Heart left ventricle (tissue), 16 donors: ENCODE measurements at places on chromosomes 12 and 14. TPM values are rescaled to one million over a fixed set of nuclear protein-coding genes. Genes with fewer than 3 reads are reported as not detected.

DNA sequence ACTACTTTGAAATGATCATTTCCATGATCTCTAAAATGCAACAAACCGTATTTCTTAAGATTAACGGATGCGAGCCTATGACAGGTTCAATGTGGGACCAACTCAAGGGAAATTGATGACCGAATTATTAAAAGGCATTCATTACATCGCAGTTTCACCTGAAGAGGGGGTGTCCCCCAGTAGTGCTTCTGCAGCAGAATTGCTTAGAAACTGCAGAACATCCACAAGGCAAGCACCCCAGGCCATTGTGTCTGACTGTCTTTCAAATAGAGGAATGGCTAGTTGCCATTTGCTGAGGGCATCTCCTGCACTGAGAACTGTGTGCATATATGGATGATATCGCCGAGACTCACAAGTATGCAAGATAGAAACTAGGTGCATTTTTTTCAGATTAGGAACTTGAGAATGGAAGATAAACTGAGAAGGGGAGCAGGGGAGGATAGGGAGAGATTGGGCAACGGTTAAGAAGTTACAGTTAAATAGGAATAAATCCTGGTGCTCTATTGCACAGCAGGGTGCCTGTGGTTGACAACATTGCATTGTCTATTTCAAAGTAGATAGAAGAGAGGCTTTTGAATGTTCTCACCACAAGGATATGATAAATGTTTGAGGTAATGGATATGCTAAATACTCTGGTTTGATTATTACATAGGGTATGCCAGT is 234.3 kb upstream of the PLEKHG7 start:
- H3K27ac ChIP-seq = no peak overlapping the region
- no peak overlapping the region for H3K4me3 ChIP-seq
- no peaks in the 10 kb centered on the region for H3K27me3 ChIP-seq
- DNase-seq = no peak
- no peaks in the 10 kb centered on the region for H3K36me3 ChIP-seq

DNA sequence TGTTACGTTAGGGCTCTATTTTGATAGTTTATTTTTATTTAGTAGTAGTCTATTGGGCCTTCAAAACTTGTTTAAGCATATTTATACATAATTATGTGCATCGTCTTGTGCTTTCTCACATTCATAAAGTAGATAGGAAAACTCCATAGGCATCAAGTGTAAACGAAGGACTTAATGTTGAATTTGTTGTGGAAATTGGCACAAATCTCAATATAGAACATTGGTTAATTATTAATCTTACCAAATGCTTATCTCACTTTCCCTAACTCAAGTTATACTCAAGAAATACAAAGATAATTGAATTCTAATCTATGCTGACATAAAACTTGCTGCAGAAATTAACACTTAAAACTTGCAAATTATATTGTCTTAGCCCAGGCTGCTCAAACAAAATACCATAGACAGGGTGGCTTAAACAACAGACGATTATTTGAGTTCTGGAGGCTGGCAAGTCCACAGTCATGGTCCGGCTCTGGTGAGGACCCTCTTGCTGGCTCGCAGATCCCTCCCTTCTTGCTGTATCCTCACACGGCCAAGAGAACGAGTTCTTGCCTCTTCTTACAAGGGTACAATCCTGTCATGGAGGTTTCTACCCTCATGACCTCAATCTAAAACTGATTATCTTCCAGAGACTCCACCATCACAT is 18.8 kb downstream of the STYX start:
- peaks cover 31% of the 10 kb centered on the region for H3K36me3 ChIP-seq
- no peaks in the 10 kb centered on the region for H3K4me1 ChIP-seq

DNA sequence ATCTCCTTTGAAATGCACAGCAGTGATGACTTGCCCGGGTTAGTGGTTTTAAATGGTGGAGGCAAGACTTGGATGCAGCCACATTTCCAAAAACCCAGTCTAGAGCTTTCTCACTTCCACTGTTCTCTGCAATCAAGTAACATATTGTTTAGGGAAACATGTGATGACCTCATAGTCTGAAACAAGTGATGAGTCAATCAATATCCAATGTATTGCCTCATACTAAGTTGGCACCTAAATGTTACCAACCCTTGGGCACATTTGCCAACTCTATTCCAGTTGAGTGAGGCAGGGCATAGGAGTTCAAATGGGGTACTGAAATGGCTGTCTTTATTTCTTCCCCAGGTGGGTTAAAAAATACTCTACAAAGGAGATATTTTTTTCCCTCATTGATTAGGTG is 1105.4 kb downstream of the VRK1 start:
- no peak overlapping the region for H3K27ac ChIP-seq
- no peaks in the 10 kb centered on the region for H3K27me3 ChIP-seq
- no peak for DNase-seq
- H3K36me3 ChIP-seq = no peaks in the 10 kb centered on the region

DNA sequence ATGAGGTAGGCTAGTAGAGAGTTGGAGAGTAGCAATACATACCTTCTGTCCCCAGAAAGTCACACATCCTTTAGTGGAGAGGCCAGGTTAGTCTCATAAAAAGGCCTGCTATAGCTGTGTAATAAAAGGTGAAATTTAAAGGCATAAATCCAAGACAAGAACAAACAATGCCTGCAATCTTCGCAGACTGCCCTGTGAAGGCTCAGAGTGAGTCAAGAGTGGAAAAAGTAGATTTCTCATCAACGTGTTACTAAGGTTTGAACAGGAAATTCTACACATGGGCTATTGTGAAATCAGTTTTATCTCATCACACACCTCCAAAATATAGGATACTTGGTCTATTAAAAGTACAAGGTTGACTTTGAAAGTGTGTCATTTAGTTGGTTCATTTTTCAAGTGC is at the start of gene KLRC1:
KLRC1 (minus strand) TSS at position 222 of the 400 bp plus-strand sequence. CDS start 2,221 bp downstream, outside the sequence.
- no peaks in the 10 kb centered on the region for H3K4me1 ChIP-seq
- H3K27ac ChIP-seq = no peak within 1 kb of the TSS
- no peaks in the 10 kb centered on the region for H3K27me3 ChIP-seq
- no peak within 1 kb of the TSS for H3K4me3 ChIP-seq
- no peak for DNase-seq

GRCh38 chr12:49897276-49897675 is 6.4 kb downstream of the FAIM2 start:
- H3K36me3 ChIP-seq = no peaks in the 10 kb centered on the region
- no peaks in the 10 kb centered on the region for H3K27me3 ChIP-seq
- DNase-seq = no peak
- no peak overlapping the region for H3K4me3 ChIP-seq
- no peaks in the 10 kb centered on the region for H3K4me1 ChIP-seq

The RIMKLB gene
- total RNA-seq = 12.8 TPM

The KRT85 gene
- not detected for total RNA-seq
